ENCODE measurements at places on chromosomes 16 and 17.

DNA sequence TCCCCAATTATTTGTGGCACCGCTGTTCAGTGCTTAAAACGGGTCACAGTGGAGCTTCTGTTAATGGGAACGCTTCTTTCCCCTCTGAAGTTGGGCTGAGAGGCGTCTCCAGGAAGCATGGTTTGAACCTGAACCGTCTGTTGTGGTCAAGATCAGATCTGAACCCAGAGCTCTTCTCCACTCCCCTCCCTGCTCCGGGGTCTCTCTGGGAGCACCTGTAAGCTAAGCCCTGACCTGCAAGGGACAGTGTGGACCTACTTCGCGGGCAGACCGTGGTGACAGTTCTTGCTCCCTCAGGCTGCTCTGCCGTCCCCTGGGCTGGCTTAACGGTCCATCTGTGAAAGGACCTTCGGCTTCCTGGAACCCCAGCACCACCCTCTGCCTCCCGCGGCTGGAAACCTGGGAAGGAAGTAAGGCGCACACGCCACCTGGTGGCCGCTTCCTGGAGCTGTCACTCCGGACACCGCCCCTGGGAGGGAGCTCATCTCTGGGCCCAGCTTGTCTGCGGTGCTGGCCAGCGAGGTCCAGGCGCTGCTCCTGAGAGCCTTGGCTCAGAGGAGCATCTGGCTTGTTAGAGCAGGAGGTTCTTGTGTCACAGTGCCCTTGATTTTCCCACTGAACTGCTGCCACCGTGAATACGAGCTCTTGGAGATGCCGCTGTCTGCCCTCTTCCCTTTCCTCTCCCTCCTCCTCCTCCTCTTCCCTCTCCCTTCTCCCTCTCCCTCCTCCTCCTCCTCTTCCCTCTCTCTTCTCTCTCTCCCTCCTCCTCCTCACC lies 518.5 kb upstream of the EEF2KMT start:
- DNase-seq = peak; percentile 38

- DNase-seq = no peak
Observed at GRCh38 chr17:49571764-49572163, 3.9 kb upstream of the NXPH3 start.

- DNase-seq = no peak
Observed at GRCh38 chr17:10052106-10052813, 146.1 kb downstream of the GAS7 start.

DNA sequence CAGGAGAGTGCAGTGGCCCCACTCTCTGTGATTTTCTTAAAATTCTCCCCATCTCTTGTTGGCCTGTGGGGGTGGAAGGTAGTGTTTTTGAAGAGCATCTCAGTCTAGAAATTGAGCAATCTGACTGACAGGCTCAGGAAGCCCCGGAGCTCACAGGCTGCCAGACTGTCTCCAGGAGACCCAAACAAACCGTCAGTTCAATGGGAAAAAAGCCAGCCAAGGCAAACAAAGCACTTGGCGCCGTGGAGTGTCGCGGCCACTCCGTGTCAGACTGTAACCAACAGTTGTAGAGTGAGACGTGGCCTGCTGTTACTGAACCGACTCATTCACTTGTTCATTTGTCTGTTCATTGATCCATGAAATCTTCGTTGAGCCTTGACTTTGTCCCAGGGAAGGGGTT lies 33.7 kb downstream of the RGS9 start:
- DNase-seq = no peak

DNA sequence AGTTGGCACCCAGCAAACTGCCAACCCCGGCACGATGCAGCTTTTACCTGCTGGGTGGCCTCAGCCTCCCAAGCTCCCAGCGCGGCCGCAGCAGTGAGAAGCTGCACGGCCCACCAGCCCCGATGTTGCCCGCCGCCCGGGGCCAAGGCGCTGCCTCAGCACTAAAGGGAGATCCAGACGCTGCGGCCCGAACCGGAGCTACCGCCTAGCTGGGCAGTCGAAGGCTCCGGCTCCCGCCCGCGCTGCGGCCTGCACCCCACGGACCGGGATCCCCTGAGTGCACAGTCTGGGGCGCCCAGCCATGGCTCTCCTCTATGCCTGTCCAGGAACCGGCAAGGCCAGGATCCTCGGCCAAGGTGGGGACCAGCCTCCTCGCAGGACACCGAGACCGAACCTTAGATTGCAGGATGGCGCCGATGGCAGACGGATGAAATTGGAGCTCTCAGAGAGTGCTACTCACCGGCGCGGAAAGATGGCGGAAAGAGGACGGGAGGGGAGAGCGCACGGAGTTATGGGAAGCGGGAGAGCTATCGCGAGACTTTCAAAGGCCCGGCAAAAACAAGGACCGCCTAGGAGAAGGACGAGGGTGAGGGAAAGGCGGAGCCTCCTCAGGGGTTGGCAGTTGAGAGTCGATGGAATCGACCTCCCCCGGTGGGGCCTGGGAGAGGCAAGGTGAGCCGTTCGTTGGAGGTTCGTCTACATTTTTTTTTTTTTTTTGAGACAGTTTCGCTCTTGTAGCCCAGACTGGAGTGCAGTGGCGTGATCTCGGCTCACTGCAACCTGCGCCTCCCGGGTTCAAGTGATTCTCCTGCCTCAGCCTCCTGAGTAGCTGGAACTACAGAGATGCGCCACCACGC lies at the start of gene RPS15A:
Gene RPS15A (minus strand): TSS at position 485 of the 857 bp plus-strand sequence. CDS start 1,221 bp downstream, outside the sequence.
- DNase-seq = peak; percentile 96

- DNase-seq = no peak
Observed at GRCh38 chr16:557463-558297, 2.5 kb upstream of the PRR35 start.

DNA sequence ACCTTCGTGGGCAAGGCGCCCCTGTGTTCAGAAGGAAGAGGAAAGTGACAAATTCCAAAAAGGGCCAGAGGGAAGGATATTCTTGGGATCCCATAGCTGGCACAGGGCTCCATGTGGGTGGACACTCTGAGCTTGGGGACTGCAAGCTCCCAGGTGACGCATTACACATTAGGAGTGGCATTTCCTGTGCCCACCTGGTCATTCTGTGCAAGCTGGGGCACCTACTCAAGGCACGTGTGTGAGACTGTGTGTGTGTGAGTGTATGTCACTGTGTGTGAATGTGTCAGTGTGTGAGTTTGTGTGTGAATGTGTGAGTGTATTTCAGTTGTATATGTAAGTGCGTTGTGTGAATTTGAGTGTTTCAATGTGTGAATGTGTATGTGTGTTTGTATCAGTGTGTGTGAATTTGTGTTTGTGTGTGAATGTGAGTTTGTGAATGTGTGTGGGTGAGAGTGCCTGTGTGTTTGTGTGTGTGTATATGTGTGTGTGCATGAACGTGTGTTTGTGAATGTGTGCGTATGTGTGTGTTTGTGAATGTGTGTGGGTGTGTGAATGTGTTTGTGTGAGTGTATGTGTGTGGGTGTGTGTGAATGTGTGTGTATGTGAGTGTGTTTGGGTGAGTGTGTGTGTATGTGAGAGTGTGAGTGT lies 1.6 kb upstream of the CD300A start:
- no peak for DNase-seq

DNA sequence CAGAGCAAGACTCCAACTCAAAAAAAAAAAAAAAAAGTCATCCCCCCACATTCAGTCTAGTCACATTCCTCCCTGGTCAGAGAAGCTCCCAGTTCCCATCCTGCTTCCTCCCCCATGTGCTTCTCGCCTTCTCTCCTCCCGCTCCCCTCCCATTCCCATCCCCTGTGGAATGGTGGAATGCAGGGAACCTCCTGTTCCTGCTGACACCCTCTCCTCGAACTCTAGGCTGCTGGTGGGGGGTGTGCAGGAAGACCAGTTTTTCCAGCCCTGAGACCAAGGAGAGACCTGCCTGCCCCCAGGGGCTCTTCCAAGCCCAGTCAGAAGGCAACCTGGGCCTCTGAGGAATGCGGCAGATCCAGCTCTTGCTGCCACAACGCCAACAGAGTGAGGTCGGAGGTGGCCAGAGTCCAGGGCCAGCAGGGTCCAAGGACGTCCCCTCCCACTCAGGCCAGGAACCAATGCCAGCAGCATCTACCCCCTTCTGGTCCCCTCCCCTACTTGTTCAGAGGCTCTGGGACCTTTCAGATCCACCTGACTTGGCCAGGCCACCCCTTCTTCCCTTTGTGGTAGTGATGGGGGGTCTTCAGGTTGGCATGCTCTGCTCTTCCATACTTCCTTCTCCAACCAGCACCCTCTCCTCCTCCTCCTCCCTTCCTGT lies 39.3 kb upstream of the TAC4 start:
- no peak for DNase-seq

Measured in inflammatory macrophage treated with lipopolysaccharide for 4 hours (primary cell).